Eye (tissue), 1 donor: ENCODE measurements at places on chromosomes 2 and 18.

DNA sequence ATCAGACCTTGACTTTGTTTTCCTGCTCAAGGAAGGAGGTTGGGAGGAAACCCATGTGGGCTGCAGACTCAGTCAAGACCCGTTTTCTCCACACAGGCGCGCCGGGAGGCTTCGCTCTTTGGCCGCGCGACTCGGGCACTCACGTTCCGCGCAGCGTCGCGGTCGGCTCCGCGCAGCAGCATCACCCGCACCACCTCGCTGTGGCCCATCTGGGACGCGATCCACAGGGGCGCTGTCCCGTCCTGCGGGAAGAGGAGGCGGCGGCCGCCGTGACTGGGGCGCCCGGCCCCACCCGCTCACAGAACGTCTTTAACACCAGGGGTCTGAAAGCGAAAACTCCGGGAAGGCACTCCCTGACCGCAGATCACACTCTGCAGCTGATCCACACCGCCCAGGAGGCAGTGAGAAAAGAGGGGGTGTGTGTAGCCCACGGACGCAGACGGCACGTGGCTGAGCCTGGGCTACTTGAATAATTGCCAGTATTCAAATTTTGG, 33.1 kb upstream of the NPC1 start:
- no peak for DNase-seq

DNA sequence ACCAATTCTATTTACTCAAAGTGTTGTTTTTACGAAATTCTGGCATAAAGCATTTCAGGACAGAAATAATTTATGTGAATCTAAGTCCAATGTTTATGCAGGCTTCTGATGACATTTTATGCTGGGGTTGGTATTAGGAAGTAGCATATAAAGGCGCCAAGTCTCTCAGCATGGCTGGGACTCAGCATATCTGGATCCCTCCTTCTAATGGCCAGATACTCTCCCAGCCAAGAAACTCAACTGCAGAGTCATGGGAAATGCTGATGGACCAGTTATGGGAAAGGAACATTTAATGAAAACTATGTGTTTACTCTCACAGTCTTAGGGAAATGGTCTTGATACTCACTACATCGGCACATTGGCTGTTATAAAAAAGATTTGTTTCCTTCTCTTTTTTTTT, 392.2 kb downstream of the ARHGAP15 start:
- DNase-seq: no peak

- no peak for DNase-seq
Measured at GRCh38 chr2:221189431-221190067, 382.6 kb downstream of the EPHA4 start.

- no peak for DNase-seq
Measured at GRCh38 chr2:227657199-227657845, 9.3 kb upstream of the SCYGR5 start.
